Stimulated activated CD8-positive, alpha-beta memory T cell treated with anti-CD3 and anti-CD28 coated beads, Interleukin-12 subunit alpha, Interleukin-12 subunit beta, amount 100 ng/mL, for 4 hours (primary cell): ENCODE measurements at places on chromosomes 12 and 14.

DNA sequence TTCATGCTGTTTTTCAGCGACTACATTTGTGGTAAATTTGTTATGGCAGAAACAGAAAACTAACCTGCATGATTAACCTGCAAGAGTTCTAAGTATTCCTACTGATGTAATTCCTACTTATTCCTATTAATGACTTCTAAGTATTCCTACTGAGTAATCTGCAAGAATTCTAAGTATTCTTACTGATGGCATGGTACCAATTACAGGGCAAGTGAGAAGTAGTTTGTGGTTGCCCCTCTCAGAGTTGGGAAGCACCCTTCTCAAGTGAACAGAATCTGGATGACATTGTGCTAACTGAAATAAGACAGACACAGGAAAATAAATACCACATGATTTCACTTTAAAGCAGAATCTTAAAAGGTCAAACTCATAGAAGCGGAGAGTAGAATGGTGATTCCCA is 100.9 kb upstream of the CPNE8 start:
- no peak for DNase-seq

DNA sequence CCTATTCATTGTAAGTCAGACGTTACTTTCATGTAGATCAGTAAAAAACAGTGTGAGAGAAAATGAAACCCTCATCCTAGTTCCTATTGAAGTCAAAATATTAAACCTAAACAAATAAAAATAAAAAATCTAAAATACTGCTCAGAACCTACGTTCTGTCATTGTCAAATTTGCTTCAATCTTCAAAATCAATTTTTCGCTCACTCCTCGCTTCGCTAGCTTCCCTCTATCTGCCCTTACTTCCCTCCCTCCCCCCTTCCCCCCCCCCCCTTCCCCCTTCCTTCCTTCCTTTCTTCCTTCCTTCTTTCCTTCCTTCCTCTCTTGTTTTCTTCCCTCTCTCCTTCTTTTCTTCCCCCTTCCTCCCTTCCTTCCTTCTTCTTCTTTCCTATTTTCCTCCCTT is 310.9 kb upstream of the PDE3A start:
- DNase-seq: no peak

DNA sequence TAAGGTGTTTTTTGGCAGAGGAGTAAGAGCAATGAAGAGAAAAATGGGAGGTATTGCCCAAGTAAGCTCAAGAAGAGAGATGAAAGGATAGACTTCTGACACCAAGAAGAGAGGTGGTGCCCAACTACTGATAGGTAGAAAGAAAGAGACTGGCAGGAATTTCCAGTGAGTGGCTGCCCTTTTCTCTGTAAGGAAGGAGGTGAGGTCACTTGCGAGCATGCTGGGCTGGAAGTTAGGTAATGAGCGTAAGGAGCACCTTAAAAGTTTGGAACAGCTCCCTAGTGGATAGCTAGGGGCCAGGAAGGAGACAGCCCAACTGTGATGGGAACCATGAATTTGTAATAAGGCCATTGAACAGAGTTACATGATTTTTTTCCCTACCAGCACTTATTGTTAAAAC is 127.0 kb downstream of the ANO6 start:
- no peak for DNase-seq

DNA sequence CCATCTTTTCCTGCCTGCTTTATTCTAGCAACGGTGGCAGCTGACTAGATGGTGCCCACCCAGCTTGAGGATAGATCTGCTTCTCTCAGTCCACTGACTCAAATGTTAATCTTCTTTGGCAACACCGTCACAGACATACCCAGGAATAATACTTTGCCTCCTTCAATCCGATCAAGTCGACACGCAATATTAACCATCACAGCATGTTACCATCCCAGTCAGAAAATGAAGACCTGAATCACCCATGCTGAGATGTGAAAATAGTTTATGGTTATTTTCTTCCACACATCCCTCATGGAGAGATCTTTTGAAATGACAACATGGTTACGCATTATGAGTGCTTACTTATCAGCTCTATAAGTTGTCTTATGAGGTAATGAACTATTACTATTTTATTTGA is 392.8 kb downstream of the SEC23A start:
- no peak for DNase-seq

GRCh38 chr12:95848575-95849388 is 10.0 kb upstream of the SNRPF start:
- DNase-seq: no peak

- DNase-seq: no peak
Measured at GRCh38 chr12:115008929-115009328, 325.0 kb upstream of the TBX3 start.

- DNase-seq: no peak
Measured at GRCh38 chr12:129862561-129863175, 41.2 kb downstream of the TMEM132D start.

DNA sequence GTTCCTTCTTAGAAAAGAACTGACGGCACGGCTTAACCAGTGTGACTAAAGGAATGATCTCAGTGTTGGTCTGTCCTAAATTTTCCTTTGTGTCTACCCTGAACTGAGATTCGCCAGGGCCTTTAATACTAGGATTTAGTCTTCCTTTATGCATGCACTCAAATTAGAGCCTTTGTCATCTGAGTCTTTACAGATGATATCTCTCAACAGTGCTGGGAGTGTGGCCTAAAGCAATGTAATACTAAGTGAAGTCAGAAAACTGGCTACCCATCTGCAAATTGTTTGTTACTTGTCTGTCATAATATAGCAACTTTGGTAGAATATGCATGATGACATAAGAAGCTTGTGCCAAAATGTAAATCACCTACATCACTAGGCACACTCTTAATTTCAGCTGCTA is 95.4 kb downstream of the PTPRO start:
- DNase-seq: no peak

- DNase-seq: no peak
Measured at GRCh38 chr14:86797075-86797351, 1196.0 kb downstream of the GALC start.

GRCh38 chr14:30180219-30180618 is 252.6 kb upstream of the PRKD1 start:
- DNase-seq: no peak

GRCh38 chr12:59890896-59891579 is 295.2 kb downstream of the SLC16A7 start:
- DNase-seq: no peak
